ENCODE measurements at places on chromosomes 3 and 15.

DNA sequence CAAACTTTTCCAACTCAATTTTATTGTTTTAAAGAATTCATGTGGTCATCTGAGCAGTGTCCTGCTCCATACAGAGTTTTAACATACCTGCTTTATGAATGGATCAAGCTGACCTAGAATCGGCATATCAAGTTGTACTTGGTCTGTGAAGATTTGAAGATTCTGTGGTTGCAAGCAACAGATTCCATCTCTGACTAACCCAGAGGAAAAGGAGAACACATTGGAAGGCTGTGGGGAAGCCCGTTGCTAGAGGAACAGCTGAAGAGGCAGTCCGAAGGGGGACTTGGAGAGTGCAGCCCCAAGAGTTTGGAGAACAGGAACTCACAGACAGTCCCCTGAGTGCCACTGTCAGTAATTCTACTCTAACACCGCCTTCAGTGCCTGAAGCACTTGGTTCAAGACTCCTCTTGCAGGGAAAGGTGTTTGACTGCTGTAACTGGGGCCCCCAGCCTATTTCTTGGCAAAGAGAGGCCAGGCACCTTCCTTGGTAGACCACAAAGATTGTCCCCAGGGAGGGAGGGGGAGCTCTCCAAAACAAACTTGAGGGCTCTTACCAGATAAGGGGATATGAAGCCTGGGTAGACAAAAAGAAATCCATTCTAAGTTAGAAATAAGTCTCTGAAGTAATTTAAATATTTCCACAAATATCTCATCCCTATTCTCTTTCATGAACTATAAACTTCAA, 88.8 kb downstream of the LARS2 start:
- H3K36me3 ChIP-seq: peaks cover 57% of the 10 kb centered on the region
- H3K27ac ChIP-seq: no peak overlapping the region
- no peak for DNase-seq
- H3K27me3 ChIP-seq: no peaks in the 10 kb centered on the region

- no peaks in the 10 kb centered on the region for H3K4me1 ChIP-seq
- no peaks in the 10 kb centered on the region for H3K27me3 ChIP-seq
- no peak overlapping the region for H3K4me3 ChIP-seq
- peak overlapping the region; percentile 40 for H3K27ac ChIP-seq
Measured at GRCh38 chr15:66802025-66803001, 100.3 kb downstream of the SMAD6 start.

DNA sequence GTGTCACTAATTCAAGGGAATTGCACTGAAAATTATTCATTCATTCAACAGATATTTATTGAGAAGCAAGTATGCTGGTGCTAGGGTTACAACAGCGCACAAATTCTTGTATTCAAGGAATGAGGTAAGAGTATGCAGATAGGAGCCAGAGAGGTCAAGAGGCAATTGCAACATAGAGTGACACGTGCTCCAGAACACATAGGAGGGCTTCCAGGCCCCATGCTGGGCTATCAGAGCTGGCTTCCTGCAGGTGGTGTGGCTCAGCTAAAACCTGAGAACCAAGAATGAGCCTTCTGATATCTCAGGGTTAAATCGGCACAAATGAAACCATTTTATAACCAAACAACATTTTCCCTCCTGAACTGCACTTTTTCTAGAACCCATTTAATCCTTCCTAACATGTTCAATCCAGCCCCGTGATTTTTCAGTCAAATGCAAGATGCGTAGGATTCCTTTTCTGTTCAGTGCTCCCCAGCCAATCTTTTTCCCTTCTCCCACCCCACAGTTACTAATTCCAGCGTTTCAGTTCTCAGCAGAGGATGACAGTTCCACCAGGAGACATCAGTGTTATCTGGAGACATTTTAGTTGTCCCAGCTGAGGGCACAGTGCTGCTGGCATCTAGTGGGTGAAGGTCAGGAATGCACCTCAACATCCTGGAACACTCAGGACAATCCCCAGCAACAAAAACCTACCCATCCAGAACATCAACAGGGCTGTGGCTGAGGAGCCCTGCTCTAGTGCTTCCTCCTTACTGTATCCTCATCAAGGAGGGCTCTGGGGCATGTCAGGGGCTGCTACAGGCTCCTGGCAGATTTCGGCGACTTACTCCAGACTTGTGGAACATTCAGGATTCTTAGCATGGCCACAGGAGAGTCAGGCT, 13.1 kb downstream of the CCR5AS start:
- H3K27ac ChIP-seq: no peak overlapping the region
- no peaks in the 10 kb centered on the region for H3K36me3 ChIP-seq
- no peak overlapping the region for H3K4me3 ChIP-seq

DNA sequence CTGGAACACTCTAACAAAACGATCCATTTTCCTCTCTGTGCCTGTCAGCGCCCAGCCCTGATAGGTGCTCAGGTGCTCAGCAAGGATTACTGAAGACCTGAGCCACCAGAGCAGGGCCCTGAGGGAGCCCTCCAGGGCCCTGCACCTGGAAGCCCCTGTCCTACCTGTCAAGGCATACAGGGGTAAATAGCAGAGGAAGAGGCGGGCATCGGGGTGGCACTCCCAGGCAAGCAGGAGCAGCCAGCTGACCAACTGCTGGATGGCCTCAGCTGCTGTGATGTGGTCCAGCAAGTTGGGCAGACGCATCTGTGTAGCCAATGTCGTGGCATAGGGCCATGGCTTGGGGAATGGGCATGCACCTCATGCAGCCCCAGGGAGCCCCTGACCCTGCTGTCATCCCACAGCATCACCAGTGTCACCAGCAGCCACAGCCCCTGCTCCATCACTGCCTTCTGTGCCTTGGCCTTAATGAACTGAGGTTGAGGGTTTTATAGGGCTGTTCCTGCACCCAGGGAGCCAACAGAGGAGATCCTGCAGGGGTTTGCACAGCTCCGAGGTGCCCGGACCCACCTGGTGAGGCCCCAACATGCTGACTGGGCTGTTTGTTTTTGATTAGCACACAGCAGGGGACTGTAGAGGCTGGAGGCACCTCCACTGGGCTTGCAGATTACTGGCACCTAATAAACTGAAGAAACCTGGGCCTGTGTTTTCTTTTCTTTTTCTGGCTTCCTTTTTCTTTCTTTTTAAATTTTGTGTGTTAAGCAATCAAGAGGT, 7.9 kb upstream of the WDR6 start:
- no peak overlapping the region for H3K27ac ChIP-seq
- H3K27me3 ChIP-seq: no peaks in the 10 kb centered on the region
- no peak overlapping the region for H3K4me3 ChIP-seq
- DNase-seq: no peak
- no peaks in the 10 kb centered on the region for H3K4me1 ChIP-seq
- H3K36me3 ChIP-seq: peaks cover 24% of the 10 kb centered on the region

DNA sequence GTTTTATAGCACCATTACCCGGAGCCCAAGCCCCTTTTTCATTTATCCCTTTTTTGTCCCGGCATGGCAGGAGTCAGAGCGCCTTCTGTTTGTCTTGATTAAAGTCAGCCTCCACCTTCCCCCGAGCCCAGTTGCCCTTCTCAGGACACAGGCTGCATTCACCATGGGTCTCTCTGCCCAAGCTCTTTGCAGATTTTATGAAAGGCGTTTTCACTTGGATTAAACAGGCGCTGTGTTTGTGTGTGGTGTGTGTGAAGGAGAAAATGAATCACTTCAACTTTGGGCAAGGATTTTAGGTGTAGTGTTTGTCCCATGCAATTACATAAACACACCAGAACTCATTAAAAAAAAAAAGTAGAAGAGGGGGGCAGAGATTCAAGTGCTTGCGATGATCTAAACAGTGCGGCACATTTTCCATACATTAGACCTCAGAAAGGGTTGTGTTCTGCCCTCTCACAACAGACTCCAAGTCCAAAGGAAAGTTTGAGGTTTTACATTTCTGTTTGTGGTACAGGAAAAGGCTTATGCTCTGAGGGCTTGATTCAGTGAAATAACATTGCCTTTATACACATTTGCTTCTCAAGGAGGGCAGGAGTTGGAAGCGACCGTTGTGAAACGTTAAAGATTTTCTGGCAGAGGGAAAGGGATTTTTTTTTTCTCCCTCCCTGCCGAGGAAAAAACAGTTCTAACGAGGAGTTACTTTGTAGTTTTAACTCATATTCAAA, 14.5 kb upstream of the IL16 start:
- H3K4me1 ChIP-seq: peaks cover 28% of the 10 kb centered on the region
- no peak overlapping the region for H3K27ac ChIP-seq
- no peaks in the 10 kb centered on the region for H3K27me3 ChIP-seq
- no peaks in the 10 kb centered on the region for H3K36me3 ChIP-seq
- peak overlapping the region; percentile 59 for H3K4me3 ChIP-seq

- H3K27me3 ChIP-seq: no peaks in the 10 kb centered on the region
- H3K4me3 ChIP-seq: no peak overlapping the region
- DNase-seq: peak; percentile 46
- no peak overlapping the region for H3K27ac ChIP-seq
- H3K36me3 ChIP-seq: peaks cover 14% of the 10 kb centered on the region
Measured at GRCh38 chr15:89129123-89129815, 41.0 kb downstream of the ABHD2 start.

DNA sequence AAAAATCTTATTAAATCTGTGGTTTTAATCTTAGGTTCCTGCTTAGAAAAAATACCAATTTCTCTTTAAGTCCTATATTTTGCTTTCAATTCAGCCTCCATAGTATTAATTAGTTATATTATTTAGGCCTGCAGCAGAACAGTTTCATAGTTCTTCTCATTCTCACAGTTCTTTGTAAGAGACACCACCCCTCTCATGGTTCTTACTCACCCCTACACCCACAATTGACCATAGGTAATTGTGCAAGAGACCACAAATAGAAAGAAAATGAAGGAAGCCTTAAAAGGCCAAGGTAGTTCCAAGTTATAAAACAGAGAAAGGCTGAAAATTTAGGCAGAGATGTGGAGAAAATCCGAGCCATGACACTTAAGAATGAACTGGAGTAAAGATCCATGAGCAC, 415.3 kb downstream of the TIGIT start:
- no peak overlapping the region for H3K4me3 ChIP-seq
- no peaks in the 10 kb centered on the region for H3K4me1 ChIP-seq
- H3K27me3 ChIP-seq: no peaks in the 10 kb centered on the region

GRCh38 chr15:49923671-49924070, 195.4 kb downstream of the ATP8B4 start:
- H3K4me1 ChIP-seq: no peaks in the 10 kb centered on the region
- no peak for DNase-seq
- H3K4me3 ChIP-seq: no peak overlapping the region
- H3K27ac ChIP-seq: no peak overlapping the region
- H3K27me3 ChIP-seq: no peaks in the 10 kb centered on the region

GRCh38 chr3:133469140-133469731, 69.4 kb downstream of the BFSP2 start:
- H3K27ac ChIP-seq: no peak overlapping the region
- no peak overlapping the region for H3K4me3 ChIP-seq
- H3K4me1 ChIP-seq: peaks cover 3% of the 10 kb centered on the region

- H3K4me1 ChIP-seq: peaks cover 6% of the 10 kb centered on the region
- DNase-seq: no peak
- no peaks in the 10 kb centered on the region for H3K27me3 ChIP-seq
Measured at GRCh38 chr3:46491089-46492070, 6.4 kb upstream of the RTP3 start.

GRCh38 chr3:129587566-129588210, 18.8 kb downstream of the PLXND1 start:
- H3K36me3 ChIP-seq: peaks cover 4% of the 10 kb centered on the region
- no peak overlapping the region for H3K27ac ChIP-seq
- no peak overlapping the region for H3K4me3 ChIP-seq
- peaks cover 22% of the 10 kb centered on the region for H3K4me1 ChIP-seq

- H3K4me3 ChIP-seq: no peak overlapping the region
- no peaks in the 10 kb centered on the region for H3K27me3 ChIP-seq
- H3K4me1 ChIP-seq: no peaks in the 10 kb centered on the region
- DNase-seq: peak; percentile 11
- H3K27ac ChIP-seq: no peak overlapping the region
Measured at GRCh38 chr3:69162308-69162980, 40.0 kb upstream of the LMOD3 start.

GRCh38 chr15:23548071-23548470, 17.4 kb upstream of the MKRN3 start:
- no peak overlapping the region for H3K27ac ChIP-seq
- no peaks in the 10 kb centered on the region for H3K27me3 ChIP-seq
- no peaks in the 10 kb centered on the region for H3K36me3 ChIP-seq
- H3K4me3 ChIP-seq: no peak overlapping the region

- no peak for DNase-seq
- no peak overlapping the region for H3K4me3 ChIP-seq
- H3K36me3 ChIP-seq: no peaks in the 10 kb centered on the region
- H3K27ac ChIP-seq: no peak overlapping the region
- H3K27me3 ChIP-seq: no peaks in the 10 kb centered on the region
Measured at GRCh38 chr3:158403013-158403412, 168.0 kb upstream of the MLF1 start.

GRCh38 chr15:55652359-55652758, 64.2 kb upstream of the PYGO1 start:
- H3K4me3 ChIP-seq: no peak overlapping the region
- DNase-seq: no peak
- no peaks in the 10 kb centered on the region for H3K27me3 ChIP-seq
- no peak overlapping the region for H3K27ac ChIP-seq
- no peaks in the 10 kb centered on the region for H3K36me3 ChIP-seq

All from common myeloid progenitor, CD34-positive (primary cell).